CD4-positive, alpha-beta T cell treated with Interleukin-1 beta for 1 hour (primary cell): ENCODE measurements at places on chromosomes 5 and 9.

DNA sequence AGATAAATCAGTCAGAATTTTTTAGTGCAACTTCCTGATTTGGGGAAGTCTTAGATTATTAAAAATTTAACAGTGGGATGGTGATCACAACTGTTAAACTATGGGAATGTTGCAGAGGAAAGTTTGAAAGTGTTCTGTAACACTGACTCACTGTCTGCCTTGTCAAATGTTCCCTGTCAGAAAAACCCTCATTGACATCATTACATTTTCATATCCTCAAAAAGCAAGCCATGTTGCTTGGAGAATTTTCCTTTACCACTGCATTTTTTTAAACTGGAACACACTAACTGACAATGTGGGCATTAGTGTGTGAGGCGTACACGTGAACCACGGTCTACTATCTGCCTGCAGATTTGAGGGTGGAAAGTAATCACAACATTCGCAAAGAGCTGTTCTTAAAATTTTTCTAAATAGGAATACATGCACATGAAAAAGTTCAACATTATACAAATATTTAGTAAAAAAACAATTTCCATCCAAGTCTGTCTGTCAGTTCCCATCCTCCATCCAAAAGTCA, 28.6 kb upstream of the IL7R start:
- no peak for DNase-seq

DNA sequence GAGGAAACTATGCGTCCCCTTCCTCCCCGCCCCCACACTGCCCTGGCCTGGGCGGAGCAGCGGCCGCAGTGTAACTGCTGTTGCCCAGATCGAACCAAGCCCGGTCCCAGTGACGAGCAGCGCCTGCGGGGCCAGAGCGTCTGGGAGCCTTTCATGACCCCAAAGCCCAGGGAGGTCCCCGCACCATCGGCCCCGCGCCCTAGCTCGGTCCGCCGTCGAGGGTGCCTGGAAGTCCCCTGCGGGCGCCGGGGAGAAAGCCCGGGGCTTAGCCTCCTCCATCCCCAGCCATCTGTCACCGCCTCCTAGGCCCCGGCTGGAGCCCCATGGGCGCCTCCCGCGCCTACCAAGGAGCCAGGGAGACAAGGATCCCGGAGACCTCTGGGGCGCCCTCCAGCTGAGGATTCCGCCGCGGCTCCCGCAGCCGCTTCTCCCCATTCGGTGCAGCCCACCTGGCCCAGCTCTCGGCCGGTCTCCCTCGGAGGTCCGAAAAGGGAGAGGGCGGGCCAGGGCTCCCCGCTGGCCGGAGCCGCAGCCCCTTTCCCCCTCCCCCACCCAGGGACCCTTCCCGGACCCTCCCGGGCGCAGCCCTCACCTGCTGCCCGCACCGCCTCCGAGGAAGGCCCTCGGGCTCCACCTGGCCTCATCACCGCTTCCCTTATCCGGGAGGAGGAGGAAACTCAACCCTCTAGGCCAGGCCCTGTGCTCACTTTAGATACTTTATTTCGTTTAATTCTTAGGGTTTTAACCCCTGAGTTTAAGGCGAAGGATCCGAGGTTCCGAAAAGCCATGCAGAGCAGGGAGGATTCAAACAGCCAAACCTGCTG, 45.6 kb downstream of the APTX start:
- no peak for DNase-seq

DNA sequence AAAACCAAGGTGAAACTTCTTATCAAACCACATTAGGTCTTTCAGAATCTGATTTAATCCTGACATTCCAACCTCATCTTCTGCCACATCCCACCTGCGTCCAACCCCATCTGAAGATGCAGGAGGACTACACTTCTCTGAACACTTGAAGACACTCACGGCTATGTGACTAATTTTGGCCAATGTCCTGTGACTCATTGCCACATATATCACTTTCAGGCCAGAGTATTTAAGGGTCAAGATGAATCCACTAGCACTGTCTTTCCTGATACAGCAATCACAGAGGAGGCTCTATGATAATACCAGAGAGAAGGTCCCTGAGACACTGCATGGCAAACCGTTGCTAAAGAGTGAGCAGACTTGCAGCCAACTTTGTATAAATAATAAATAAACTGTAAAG, 323.4 kb downstream of the NR2F1-AS1 start:
- no peak for DNase-seq

DNA sequence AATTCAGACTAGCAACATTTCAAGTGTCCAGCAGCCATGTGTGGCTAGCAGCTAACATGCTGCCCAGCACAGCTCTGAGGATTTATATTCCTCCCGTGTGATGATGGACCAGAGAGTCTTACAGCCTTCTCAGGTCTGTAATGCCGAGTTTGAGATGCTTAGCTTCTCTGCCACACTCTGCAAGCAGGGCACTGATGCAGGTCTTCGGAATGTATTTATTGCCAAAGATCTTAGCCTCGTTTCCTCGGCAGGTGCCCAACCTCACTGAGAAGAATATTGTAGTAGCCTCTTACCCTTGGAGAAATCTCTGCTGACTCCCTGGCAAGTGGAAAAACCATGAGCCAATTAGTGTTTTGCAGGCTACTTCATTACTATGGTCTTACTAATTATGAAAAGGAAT, 3.7 kb upstream of the RAI14 start:
- no peak for DNase-seq

GRCh38 chr9:136153381-136154065, 34.8 kb upstream of the TMEM250 start:
- DNase-seq: no peak

- DNase-seq: no peak
These were observed 15.7 kb downstream of the MTRR start for GRCh38 chr5:7884491-7885267.

DNA sequence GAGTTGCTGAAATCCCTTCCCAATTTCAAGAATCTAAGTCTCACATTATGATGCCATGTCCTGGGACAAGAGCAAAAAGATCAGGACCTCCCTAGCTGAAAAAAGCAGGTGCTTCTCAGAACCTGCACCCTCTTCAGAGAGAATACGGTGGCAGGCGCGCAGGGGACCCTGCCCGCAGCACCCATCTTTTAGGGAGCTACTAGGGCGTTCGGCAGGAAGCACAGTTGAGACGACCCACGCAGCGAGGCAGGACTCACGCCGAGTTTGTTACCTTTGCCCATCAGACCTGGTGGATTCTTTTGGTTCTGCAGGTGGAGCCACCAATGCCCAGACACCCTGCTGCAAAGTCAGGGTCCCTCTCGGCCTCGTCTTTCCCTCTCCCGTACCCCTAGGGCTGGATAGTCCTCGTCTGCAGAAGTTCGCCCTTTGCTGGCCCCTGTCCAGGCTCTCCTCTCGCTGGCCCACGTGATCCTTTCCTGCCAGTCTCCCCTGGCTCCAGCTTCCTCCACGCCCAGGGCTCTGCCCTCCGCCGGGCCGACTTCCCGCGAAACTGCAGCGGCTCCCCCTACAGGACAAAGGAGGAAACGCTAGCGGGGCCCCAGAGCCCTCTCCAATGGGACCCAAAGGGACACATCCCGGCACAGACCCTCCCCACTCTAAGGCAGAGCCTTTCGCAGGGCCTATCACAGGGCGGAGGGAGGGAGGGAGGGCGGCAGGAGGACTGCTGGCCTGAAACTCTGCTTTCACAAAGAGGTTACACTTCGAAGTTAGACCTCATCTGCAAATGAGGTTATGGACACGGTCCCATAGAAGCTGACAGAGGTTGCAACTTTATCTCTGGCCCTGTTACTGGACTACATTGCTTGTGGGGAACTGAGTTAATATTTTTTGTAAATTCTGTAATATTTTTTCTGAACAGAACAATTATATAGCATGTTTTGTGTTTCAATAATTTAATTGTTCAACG, 28.8 kb downstream of the TMEM174 start:
- peak; percentile 66 for DNase-seq

GRCh38 chr5:129384736-129385135, 75.4 kb upstream of the ADAMTS19 start:
- DNase-seq: no peak

DNA sequence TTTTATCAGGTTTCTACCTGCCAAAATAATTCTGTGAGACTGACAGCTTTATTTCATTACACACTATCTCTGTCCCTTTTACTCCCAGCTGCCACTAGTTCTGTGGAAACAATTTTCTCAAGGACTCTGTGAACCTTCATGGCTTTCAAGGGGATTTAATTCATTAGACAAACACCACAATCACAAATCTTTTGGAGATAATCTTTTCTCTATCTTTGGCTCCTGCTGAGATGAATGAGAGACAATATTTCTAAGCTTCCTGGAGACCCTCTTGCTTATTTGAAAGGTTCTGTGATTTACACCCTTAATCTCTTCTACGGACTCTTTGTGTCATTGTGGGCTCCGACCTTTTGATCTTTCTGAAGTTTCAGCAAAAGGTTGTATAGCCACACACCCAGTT, 222.6 kb downstream of the PRDM9 start:
- no peak for DNase-seq

DNA sequence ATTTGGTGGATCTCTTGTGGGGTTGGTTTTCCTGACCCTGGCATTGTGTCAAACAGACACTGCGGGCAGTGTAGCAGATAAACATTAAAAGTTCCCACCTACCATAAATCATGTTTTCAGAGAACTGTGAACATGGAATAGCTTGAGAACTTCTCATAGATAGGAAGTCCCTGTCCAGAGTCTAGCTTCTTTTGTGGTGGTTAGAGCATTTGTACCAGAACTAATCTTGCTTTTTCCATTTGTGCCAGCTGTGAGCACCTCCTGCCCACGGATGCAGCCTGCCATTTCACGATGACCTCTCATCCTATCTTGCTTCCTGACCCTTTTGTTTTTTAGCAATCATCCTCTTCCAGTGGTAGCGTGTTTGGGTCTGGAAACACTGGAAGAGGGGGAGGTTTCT, 61.4 kb downstream of the FAM78A start:
- DNase-seq: no peak

GRCh38 chr9:84230355-84231145, 110.0 kb downstream of the SLC28A3 start:
- DNase-seq: no peak

DNA sequence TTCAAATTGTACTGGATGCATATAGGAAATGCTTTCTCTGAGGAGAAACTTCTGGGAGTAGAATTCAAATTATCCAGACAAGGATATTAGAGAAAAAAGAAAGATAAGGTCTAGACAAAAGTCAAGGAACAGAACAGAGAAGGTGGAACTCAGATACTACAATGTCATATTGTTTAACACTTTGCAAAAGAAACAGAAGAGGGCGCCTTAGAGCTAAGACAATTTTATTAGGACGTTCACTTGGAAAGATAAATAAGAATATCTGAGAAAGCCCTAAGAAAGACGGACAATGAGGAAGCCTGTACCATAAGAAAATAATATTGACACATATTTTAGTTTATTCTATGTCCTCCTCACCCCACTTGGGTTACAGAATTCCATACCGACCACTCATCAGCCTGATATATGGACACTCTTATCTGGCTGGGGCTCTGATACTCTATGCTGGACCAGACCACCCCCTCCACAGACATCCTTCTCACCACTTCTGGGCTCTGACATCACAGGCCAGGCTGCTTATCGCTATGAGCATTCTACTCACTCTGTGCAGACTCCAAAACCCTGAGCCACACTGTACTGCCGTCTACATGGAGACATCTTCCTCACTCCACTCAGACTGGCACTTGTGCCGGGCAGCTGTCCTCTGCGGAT, 9.1 kb upstream of the AK3 start:
- DNase-seq: no peak

DNA sequence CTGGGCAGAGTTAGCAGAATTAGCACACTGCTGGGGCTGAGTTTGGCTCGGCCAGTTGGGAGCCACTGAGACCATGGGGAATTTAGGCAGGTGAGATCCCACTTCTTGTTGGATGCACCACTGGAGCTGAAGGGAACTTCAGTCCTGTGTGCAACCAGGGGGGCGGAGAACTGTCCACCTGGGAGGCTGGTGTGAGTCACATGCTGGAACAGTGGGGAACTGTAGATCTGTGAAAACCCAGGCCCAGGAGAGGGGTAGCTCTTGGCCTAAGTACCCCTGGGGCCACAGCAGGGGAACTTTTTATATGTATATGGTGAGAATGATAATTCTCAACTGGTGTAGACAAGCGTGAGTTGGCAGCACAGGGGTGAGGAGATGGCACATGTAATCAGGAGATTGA, 237.5 kb upstream of the KIF2A start:
- DNase-seq: no peak

- no peak for DNase-seq
These were observed 625.5 kb downstream of the CHSY3 start for GRCh38 chr5:130529511-130530485.

DNA sequence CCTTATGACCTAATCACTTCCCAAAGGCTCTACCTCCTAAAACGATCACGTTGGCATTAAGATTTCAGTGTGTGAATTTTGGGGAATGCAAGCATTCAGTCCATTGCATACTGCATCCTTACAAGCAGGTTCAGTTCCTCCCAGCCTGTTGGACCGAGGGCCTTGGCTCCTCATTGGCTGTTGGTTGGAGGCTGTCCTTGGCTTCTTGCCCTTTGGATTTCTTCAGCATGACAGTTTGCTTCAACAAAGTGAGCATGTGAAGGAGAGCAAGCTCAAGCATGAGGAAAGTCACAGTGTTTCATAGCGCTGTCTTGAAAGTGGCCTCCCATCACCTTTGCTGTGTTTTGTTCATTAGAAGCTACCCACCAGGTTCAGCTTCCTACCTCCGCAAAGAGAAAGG, 109.5 kb downstream of the GADD45G start:
- DNase-seq: no peak

DNA sequence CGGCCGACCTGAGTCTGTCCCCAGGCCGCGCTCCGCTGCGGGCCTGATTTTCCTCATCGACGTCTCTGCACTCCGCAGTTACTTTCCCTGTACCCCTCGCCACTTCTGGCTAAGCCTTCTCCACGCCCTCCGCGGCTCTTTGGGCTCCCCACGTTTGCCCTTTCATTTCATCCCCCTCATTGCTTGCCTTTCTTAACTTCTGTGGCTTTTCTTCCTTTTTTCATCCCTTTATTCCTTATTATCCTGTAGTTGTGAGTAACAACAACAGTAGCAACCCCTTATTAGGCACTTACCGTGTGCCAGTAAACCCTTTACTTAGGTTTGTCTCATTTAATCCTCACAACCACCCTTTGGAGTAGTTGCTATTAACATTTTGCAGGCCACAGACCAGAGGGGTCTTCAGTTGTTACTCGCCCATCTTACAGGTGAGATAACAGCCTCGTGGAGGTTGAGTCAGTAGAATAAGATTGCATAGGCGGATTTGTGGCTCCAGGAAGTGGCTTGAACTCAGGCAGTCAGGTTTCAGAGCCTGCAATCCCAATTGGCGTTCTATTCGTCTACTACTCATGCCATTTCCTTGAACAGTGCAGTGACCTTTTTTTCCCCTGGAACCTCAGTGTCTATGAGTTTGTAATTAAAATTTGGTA, 724 bp downstream of the TCERG1 start:
- peak; percentile 21 for DNase-seq

DNA sequence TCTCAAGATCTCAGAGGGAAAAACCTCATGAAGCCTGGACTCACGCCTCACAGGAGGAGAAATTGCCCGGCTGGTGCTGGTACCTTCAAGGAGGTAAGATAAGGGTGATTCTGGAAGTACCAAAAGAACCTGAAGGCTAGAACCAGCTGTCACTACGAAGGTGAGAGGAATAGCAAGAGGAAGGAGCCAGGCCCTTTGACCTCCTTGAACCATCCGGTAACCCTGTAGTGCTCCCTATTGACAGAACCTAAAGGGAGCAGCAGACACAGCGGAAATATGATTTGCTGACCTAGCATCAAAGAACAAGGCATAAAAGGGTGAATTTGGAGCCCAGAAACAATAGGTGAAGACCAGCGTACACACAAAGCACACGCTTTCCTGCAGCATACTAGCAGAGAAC, 92.2 kb downstream of the DOCK8 start:
- DNase-seq: peak; percentile 65
